Thymus (tissue), 14 donors: ENCODE measurements at places on chromosomes 1 and 21.
A peak's percentile ranks its signal among the peaks of the same experiment; 100 is the strongest.

DNA sequence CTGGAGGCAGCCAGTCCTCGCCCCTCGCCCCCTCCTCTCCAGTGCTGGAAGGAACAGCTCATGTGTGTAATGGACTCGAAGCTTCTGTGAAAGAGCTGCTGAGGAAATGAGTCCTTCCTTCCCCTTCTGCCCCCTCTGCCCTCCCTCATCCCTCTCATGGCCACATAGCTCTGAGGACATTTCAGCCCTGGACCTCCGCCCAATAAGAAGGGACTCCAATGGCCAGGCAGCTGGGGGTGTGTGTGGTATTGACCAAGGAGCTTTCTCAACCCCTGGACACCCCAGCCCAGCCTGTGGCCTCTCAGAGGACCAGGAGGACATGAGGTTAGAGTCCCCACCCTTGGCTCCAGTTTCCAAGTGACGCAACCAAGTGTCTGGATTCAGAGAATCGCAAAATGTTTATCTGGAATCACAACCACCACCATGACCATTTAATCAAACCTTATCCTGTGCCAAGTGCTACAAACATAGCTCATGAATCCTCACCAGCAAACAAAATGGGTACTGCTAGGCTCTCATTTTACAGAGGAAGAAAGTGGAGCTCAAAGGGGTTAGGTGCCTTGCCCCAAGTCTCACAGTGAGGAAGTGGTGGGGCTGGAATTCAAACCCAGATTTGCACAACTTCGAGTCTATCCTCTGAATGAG is 47.8 kb upstream of the ECE1 start:
- no peak overlapping the region for H3K4me3 ChIP-seq
- H3K4me1 ChIP-seq = peaks cover 80% of the 10 kb centered on the region
- peak overlapping the region; percentile 38 for H3K27ac ChIP-seq
- peaks cover 3% of the 10 kb centered on the region for H3K27me3 ChIP-seq
- H3K36me3 ChIP-seq = peaks cover 6% of the 10 kb centered on the region
- no peak for DNase-seq

DNA sequence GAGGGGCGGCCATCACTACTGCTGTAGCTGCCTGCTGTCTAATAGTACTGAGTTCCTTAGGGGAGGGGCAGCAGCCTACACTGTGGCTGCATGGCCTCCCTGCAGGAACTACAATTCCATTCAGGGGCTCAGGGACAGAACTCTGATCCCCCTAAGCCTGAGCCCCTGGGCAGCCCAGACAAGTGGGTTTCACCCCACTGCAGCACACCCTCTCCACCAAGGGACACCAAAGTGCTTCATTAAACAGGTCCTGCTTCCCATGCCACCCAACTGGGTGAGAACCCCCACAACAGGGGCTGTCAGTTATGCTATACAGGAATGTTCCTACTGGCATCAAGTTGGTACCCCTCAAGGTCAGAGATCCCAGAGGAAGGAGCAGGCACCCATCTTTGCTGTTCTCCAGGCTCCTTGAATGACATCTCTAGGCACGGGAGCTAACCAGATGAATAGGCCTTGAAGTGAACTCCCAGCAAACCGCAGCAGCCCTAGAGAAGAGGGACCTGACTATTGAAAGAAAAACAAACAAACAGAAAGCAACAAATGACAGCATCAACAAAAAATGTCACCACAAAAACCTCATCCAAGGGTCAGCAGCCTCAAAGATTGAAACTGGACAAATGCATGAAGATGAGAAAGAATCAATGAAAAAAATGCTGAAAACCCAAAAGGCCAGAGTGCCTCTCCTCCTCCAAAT is 437.4 kb downstream of the NUF2 start:
- H3K27ac ChIP-seq = no peak overlapping the region
- no peaks in the 10 kb centered on the region for H3K36me3 ChIP-seq
- H3K4me3 ChIP-seq = no peak overlapping the region
- no peak for DNase-seq
- no peaks in the 10 kb centered on the region for H3K27me3 ChIP-seq
- no peaks in the 10 kb centered on the region for H3K4me1 ChIP-seq

- H3K27me3 ChIP-seq = no peaks in the 10 kb centered on the region
- no peak for DNase-seq
- no peaks in the 10 kb centered on the region for H3K36me3 ChIP-seq
- no peak overlapping the region for H3K27ac ChIP-seq
Measured at GRCh38 chr1:93579891-93580290, 101.7 kb downstream of the BCAR3 start.

GRCh38 chr1:212457740-212458338 is 25.1 kb downstream of the NENF start:
- H3K36me3 ChIP-seq = no peaks in the 10 kb centered on the region
- DNase-seq = peak; percentile 64
- no peak overlapping the region for H3K27ac ChIP-seq
- H3K4me3 ChIP-seq = no peak overlapping the region
- no peaks in the 10 kb centered on the region for H3K4me1 ChIP-seq
- H3K27me3 ChIP-seq = no peaks in the 10 kb centered on the region

DNA sequence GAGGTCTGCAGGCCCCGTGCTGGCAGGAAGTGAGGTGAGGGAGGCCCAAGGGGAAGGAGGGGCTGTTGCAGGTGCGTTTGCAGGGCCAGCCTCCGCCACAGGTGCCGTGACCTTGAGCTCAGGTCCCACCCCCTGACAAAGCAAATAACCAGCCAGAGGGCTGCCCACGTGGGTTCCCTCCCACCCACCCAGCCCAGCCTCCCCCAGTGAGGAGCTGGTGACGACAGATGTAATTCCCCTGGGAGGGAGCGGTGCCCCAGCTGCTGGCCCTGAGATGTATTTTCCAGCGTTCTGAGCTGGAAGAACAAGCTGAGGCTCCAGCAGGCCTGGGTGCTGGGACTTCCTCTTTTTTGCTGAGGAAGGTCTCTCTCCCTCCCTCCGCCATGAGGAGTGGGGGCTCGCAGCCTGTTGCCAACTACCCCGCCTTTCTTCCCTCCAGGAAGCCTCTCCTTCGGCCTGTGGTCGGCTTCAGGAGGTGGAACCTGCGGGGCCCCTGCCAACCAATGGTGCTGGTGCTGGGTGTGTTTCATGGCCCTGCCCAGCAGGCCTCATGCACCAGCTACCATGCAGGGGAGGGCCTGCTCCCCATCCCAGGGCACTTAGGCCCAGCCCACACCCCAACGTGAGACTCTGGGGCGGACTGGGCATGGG is 153.2 kb downstream of the PRDM16 start:
- no peaks in the 10 kb centered on the region for H3K4me1 ChIP-seq
- H3K36me3 ChIP-seq = no peaks in the 10 kb centered on the region
- no peak overlapping the region for H3K4me3 ChIP-seq
- no peak overlapping the region for H3K27ac ChIP-seq
- H3K27me3 ChIP-seq = no peaks in the 10 kb centered on the region
- DNase-seq = peak; percentile 11

- DNase-seq = no peak
- peaks cover 7% of the 10 kb centered on the region for H3K4me1 ChIP-seq
- no peaks in the 10 kb centered on the region for H3K36me3 ChIP-seq
- H3K4me3 ChIP-seq = no peak overlapping the region
- H3K27ac ChIP-seq = no peak overlapping the region
- H3K27me3 ChIP-seq = no peaks in the 10 kb centered on the region
Measured at GRCh38 chr1:77220687-77221463, 1.6 kb upstream of the PIGK start.

DNA sequence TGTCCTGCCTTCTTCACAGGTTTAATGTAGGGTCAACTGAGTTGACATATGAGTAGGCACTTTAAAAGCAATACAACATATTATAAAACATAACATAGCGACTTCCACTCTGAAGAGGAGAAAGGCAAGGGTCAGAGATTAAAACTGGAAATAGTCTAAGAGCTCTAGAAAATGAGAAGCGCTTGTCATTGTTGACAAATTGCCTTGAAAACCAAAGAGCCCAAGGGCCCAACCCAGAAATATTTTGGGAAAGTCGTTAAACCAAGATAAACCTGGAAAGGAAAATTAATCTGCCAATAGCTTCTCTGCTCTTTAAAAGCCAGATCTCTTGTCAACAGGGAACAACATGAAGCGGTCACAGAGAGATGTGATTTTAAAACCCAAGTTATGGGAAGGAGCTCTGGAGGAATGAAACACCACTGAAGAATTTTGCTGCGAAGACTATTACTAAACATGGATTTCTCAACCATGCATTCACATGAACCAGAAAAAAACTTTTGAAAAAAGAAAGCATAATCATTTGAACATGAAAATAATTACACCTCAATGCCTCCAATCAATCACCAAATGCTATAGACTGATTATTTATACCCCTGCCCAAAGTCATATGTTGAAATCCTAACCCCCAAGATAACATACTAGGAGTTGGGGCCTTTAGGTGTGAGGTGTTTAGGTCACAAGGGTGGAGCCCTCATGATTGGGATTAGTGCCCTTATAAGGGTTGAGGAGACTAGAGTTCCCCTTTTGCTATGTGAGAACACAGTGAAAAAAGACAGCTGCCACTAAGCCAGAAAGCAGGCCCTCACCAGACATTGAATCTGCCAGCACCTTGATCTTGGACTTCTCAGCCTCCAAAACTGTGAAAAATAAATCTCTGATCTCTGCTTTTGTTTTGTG is 33.0 kb upstream of the MTF1 start:
- no peaks in the 10 kb centered on the region for H3K4me1 ChIP-seq
- no peak overlapping the region for H3K27ac ChIP-seq
- DNase-seq = no peak
- H3K36me3 ChIP-seq = peaks cover 15% of the 10 kb centered on the region

DNA sequence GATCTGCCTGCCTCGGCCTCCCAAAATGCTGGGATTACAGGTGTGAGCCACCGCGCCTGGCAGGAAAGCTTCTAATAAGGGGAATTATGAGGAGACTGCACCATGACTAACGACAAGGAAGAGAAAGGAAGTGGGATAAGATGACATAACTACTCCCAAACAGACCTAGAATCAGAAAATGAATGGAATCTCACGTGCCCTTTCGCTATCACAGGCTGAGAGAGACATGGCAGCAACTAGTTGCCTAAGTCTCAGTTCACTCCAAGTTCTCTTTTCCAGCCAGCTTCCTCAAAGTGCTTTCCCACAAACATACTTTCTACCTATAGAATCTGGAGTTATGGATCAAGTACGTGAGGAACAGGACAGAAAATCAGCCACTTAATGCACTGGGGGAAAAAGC is 2.0 kb downstream of the PI4KB start:
- H3K36me3 ChIP-seq = peaks cover 41% of the 10 kb centered on the region
- peaks cover 21% of the 10 kb centered on the region for H3K4me1 ChIP-seq
- no peak for DNase-seq
- H3K4me3 ChIP-seq = no peak overlapping the region
- H3K27ac ChIP-seq = no peak overlapping the region

DNA sequence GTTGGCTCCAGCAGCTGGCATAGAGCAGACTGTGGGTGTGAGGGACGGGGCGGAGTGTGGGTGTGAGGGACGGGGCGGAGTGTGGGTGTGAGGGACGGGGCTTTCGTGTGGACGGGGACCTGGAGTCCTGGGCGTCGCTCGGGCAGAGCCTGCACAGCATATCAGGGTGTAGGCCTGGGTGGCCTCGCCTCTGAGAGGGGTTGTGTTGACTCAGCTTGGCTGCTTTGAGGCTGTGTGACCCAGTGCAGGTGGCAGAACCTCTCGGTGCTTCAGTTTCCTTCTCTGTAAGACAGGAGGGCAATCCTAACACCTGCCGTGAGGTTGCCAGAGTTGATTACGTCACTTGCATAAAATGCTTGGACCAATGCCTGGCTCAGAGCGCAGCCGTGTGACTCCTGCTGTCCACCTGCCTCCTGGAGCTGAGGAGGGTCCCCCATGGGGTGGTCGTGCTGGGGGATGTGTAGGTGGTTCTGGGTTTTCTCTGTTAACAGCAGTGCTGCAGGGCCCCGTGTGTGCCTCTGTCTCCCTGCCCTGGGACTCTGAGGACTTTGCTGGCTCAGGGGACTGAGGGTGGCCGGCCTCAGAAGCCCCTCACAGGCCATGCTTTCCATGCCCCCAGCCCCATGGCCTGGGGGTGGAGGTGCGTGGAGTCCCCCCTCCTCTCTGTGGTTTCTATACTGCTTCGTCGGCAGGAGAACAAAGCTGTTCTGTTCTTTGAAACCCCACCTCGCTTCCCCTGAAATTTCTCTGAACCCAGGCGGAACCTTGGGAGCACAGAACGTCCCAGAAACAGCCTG is 15.4 kb downstream of the PDXK start:
- peaks cover 22% of the 10 kb centered on the region for H3K4me1 ChIP-seq
- no peaks in the 10 kb centered on the region for H3K36me3 ChIP-seq
- H3K4me3 ChIP-seq = no peak overlapping the region
- peak overlapping the region; percentile 55 for H3K27ac ChIP-seq
- H3K27me3 ChIP-seq = no peaks in the 10 kb centered on the region

- H3K4me1 ChIP-seq = no peaks in the 10 kb centered on the region
- no peak for DNase-seq
- H3K27me3 ChIP-seq = no peaks in the 10 kb centered on the region
- H3K27ac ChIP-seq = no peak overlapping the region
Measured at GRCh38 chr1:220698607-220699016, 8.4 kb downstream of the C1orf115 start.

DNA sequence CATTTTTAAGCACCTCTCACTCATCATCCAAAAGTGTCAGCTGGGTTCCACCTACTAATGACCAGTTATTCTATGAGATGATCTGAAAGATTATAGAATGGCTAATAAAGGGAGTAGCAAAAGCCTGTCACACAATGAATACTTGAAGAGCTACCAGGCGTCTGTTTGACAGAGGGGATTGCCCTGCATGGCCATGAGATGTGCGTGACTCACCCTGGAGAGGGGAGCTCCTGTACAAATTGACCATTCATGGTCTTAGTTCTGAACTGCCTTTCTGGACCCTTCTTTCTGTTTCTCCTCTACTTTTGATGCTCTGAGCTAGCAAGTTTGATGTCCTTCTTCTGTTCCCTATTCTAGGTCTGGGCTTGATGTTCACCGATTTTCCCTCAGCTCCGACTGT is 85.2 kb upstream of the ABCD3 start:
- H3K36me3 ChIP-seq = no peaks in the 10 kb centered on the region
- peaks cover 6% of the 10 kb centered on the region for H3K4me1 ChIP-seq
- peaks cover 3% of the 10 kb centered on the region for H3K27me3 ChIP-seq
- H3K27ac ChIP-seq = no peak overlapping the region
- H3K4me3 ChIP-seq = no peak overlapping the region

GRCh38 chr1:93186667-93187066 is 6.1 kb downstream of the CCDC18 start:
- no peak overlapping the region for H3K27ac ChIP-seq
- H3K4me3 ChIP-seq = no peak overlapping the region
- no peak for DNase-seq
- no peaks in the 10 kb centered on the region for H3K27me3 ChIP-seq

- peaks cover 18% of the 10 kb centered on the region for H3K27me3 ChIP-seq
- no peak overlapping the region for H3K27ac ChIP-seq
- H3K4me1 ChIP-seq = no peaks in the 10 kb centered on the region
- no peak for DNase-seq
- no peaks in the 10 kb centered on the region for H3K36me3 ChIP-seq
- H3K4me3 ChIP-seq = no peak overlapping the region
Measured at GRCh38 chr1:111895469-111895868, 94.0 kb downstream of the KCND3 start.
